ENCODE measurements at places on chromosomes 16 and 17.

DNA sequence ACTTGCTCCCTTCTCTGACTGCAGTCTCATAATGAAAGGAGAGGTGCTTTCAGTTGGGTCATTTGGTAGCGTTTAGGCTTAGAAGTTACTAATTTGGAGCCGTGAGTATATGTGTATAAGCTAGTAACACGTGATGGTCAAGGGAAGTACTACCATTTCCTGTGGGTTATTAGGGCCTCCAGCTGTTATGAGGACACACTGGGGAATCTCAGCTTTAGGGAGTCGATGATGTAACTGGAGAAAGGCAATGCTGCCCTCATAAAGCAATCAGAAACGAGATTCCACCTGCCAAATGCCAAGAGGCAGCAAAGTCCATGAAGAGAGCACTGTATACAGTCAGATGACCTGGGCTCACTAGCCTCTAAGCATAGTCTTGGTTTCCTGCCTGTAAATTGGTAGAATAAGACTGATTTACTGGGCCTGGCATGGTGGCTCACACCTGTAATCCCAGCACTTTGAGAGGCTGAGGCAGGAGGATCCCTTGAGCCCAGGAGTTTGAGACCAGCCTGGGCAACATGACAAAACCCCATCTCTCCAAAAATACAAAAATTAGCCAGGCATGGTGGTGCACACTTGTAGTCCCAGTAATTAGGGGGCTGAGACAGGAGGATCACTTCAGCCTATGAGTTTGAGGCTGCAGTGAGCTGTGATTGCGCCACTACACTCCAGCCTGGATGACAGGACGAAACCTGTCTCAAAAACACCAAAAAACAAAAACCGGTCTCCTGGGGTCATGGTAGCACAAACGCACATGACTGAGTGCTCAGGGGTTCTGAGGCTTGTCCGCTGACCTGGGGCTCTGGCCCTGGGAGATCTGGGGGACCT lies 53.0 kb downstream of the SF3B3 start:
- DNase-seq: no peak

DNA sequence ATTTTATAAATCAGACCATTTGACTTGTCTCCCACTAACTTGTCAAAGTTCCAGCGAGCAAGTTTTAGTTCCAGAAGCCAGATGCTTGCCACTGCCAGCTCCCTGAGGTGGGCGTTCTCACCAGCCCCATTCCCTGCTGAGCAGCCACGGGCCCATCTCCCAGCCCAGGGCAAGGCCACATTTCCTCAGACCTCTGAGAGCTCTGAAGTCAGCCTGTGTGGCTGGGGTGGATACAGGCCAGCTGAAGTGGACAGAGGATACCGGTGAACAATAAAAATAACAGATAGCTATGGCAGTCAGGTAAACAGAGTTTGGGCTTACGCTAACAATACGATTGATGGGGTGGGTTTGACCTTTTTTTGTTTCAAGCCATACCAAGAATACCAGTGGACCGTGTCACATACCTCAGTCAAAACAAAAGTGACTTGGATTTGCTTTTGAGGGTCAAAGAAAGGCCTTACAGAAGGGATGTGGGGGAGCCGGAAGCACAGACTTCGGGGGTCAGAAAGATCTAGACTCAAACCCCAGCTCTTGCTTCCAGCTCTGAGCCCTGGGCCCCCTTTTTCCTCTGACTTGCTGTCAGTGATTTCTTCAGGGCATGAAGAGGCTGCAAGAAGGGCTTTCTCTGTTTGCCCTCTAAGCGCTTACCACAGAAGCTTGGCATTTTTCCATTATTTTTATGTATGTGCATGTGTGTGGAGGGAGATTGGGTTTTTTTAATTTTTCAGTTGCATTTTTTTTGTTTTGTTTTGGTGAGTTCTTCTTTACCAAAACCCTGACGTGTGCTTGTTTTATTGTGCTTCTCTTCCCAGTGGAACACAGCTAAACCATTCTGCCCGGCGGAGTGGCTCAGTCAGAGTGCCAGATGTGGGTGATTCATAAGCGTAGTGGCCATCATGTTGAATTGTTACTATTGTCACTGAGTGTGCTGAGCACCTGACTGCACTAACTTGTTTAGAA lies 109.9 kb downstream of the GNAO1 start:
- DNase-seq: peak; percentile 35

DNA sequence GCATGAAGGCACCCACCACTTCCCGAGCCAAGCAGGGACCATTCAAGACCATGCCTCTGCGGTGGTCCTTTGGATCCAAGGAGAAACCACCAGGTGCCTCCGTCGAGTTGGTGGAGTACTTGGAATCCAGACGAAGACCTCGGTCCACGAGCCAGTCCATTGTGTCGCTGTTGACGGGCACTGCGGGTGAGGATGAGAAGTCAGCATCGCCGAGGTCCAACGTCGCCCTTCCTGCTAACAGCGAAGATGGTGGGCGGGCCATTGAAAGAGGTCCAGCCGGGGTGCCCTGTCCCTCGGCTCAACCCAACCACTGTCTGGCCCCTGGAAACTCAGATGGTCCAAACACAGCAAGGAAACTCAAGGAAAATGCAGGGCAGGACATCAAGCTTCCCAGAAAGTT lies 63.4 kb downstream of the DHRS7C start:
- no peak for DNase-seq

DNA sequence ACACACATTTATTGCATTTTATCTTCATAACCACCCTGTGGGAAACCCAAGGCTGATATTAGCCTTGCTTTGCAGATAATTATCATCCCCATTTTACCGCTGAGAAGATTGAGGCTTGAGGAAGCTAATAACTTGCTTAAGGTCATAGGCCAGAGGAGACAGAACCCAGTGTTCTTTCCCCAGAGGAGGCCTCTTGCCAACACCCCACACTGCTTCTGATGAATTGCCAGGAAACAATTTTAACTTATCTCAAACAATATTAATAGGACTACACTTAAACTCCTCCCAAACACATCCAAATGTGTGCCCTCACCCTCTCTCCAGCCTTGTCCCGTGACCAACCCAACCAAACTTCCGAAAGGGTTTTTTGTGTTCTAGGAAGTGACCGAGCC lies 2.1 kb upstream of the SPG7 start:
- no peak for DNase-seq
